ENCODE measurements at places on chromosomes 12 and 14.

DNA sequence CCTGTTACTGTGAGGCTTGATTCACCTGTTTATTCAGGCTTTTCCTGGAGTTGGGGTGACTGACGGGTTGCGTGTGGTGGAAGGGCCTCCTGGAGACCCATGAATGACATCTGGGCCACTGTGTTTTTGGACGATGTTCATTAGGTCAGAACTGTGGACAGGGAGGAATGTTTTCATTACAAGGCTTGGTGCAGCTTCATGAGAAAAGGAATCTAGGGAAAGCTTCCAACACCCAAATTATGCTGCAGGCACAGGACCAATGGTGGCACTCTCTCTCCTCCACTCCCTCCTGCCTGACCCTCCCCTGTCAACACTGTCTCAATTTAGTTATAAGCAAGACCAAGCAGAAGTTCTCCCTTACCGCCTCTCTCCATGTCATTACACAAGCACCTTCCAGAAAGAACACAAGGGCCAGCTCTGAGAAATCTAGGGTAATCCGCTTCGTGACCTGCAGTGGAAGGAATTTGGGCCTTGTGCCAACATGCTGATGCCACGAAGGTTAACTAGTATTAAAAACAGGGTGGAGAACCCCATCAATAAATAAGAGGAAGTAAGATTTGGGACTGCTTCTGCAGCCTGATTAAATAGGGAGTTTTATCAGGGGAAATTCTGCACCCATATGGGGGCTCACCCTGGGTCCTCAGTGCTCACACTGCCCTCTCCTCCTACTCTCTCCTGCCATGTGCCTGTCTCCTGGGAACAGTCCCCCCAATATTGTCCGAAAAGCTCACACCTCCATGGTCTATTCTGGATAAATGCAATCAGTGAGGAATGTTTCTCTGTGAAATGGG is 200.3 kb downstream of the KTN1 start:
- no peak for DNase-seq

DNA sequence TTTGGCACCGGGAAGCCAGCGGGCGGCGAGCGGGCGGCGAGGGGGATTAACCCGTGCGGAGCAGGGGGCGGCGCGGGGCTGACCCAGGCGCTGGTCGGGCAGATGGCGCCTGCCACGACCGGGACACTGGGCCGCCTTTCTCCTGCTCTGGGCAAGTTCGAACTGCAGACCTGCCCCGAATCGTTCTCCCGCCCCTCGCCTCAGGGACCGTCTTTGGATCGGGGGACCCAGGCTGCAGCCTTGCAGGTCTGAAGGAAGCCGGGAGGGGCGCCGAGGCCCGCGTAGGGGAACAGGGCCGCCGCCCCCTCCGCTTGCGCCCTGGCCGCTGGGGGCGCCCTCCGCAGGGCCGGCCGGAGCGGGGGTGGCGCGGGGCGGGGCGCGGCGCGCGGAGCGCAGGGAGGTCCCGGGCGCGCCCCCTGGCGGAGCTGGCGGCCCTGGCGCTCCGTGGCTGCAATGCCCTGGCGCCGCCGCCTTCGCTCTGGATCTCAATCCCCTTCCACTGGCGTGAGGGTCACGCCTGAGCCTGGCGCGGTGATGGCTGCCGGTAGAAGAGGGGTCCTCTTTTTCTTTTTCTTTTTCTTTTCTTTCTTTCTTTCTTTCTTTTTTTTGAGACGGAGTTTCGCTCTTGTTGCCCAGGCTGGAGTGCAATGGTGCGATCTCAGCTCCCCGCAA is 449 bp upstream of the LTBP2 start:
- DNase-seq, result peak; percentile 77

DNA sequence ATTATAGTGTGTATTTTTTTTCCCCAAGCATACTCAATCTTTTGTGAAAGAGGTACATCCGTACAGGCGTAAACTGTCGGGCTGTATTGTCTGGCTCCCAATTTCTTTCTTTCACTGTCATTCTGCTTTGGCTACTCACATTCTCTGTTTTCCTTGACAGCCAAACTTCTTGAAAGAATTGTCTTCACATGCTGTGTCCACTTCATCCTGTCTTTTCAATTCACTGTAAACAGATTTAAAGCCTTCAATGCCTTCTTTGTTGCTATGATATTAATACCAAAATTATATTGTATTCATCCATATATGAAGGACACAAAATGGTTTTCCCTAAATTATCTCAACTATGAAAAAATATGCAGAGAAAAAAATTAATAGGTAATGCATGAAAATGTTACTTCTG is 6.0 kb upstream of the ATP23 start:
- no peak for DNase-seq

- no peak for DNase-seq
Measured at GRCh38 chr14:21032326-21033132, 2.1 kb downstream of the RNASE13 start.

GRCh38 chr14:58699681-58700205 is 62.0 kb downstream of the DACT1 start:
- no peak for DNase-seq

DNA sequence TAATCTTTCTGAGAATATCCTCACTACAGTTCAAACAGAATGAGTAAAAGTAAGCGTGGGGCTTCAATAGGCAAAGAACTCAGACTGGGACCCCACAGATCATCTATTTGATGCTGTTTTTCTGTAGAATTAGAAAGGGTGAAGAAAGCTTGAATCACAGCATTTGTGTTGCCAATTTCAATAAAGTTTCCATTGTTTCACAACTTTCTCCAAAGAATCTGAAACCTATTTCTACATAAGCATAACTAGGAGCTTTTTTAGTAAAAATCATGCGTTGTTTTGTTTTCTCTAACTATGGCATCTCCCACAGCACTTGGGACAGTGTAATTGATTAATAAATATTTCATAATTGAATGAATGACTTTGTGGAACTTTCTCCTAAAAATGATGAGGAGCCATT is 16.7 kb upstream of the NEDD1 start:
- no peak for DNase-seq

- DNase-seq, result no peak
Measured at GRCh38 chr12:116338064-116338846, 60.8 kb upstream of the MED13L start.

GRCh38 chr12:3713483-3713882 is 39.4 kb downstream of the CRACR2A start:
- DNase-seq, result no peak

DNA sequence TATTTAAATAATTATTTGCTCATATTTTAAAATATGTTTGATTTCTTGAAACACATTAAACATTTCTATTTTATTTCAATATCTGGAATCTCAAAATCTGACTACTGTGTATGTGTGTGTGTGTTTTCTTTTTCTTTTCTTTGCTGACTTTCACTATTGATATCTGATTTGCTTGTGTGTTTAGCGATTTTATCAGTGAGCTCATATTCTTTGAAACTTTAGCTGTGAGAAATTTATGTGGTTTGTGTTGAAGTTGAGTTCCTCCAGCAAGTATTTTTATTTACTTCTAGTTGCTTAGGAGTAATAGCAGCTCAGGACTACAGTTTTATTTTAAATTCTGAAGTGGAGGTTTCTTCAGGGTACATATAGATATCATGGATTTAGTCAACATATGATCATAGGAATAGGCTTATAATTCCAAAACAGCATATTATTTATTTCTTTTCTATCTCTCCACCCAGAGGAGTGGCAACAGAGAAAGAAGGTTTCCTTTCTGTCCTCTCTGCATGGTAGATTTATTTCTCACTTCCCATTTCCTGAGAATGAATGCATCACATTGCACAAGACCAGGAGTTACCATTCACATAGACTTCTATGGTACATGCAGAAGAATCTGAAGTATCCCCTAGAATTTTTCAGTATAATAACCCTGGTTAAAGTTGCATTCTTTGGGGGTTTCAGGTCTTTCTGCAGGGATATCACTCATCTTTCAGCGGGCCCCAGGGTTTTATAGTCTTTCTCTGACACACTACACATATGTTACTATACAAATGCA is 60.5 kb downstream of the PTPRQ start:
- no peak for DNase-seq

DNA sequence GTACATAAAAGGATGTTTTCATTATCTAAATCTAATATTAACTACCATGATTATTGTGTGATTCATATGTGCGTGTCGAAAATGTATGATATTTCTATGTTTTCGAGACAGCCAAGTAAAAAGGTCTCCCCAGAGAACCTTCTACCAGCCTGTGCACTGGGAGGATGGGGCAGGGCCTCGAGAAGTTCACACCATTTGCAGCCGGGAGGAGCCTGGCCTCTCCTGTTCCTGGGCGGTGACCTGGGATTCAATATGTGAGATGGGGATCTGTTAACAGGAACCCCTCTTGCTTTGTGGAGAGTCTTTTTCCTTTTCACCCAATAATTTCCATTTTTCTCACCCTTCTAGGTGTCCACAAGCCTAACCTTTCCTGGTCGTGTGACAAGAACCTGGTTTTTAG is 189.3 kb downstream of the IPO8 start:
- DNase-seq, result no peak

- no peak for DNase-seq
Measured at GRCh38 chr12:106736051-106736957, 38.2 kb upstream of the RIC8B start.

- no peak for DNase-seq
Measured at GRCh38 chr12:111201036-111201435, 167.9 kb downstream of the PHETA1 start.

GRCh38 chr14:51070726-51071125 is 24.2 kb downstream of the TRIM9 start:
- no peak for DNase-seq

- DNase-seq, result no peak
Measured at GRCh38 chr12:120834489-120835303, 69.5 kb downstream of the SPPL3 start.

DNA sequence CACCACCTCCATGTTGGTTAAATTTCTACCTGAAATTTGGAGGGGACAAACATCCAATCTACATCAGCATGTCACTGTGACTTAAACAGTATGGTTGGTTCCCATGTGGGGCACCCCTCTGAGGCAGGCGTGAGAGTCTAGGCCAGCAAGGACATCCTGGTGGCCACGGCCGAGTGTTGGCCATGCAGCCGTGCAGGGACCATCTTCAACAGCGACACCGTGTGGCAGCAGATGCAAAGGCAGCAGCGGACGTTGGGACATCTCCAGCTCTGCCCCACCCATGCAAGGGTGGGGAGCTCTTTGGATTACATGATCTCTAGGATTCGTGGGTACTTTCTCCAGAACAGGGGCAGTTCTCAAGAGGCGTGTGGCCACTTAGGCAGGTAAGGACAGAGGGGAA is 49.8 kb downstream of the NOC4L start:
- DNase-seq, result no peak

DNA sequence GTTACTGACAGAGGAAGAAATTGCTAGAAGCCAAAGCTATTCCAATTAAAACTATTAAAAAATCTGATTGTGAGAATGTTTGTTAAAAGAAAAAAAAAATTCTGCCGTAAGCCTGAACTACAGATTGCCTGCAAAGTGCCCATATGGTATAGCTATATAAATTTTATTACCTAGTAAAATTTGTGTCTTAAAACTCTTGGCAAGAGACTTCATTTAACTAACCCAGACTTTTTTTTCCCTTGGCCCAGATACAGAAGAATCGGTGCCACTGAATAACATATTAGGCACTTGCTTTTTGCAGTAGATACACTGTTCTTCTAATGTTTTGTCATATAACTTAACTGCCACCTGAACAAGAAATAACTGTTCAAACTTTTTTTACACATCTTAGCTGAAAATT is 125.5 kb downstream of the RPS29 start:
- DNase-seq, result no peak
